ENCODE measurements at places on chromosomes 6 and 20. TPM values are rescaled to one million over a fixed set of nuclear protein-coding genes. Genes with fewer than 3 reads are reported as not detected.

Gene MLN
- not detected for total RNA-seq

Gene FANCE
- total RNA-seq, result 14.7 TPM

Gene STK38
- 25.7 TPM for total RNA-seq

Gene BCKDHB
- total RNA-seq, result 15.2 TPM

Gene TRIM15
- not detected for total RNA-seq

Gene SSTR4
- total RNA-seq, result not detected

Gene CLPSL2
- total RNA-seq, result 0.74 TPM

Gene EPB41L1
- total RNA-seq, result 0.93 TPM

Gene C20orf141
- total RNA-seq, result not detected

Gene PHACTR1
- total RNA-seq, result 0.29 TPM

Gene TMEM217
- 9.6 TPM for total RNA-seq

Gene HLA-DRA
- total RNA-seq, result 2.2 TPM

Gene KCNG1
- total RNA-seq, result not detected

Gene TFAP2A
- total RNA-seq, result not detected

DNA sequence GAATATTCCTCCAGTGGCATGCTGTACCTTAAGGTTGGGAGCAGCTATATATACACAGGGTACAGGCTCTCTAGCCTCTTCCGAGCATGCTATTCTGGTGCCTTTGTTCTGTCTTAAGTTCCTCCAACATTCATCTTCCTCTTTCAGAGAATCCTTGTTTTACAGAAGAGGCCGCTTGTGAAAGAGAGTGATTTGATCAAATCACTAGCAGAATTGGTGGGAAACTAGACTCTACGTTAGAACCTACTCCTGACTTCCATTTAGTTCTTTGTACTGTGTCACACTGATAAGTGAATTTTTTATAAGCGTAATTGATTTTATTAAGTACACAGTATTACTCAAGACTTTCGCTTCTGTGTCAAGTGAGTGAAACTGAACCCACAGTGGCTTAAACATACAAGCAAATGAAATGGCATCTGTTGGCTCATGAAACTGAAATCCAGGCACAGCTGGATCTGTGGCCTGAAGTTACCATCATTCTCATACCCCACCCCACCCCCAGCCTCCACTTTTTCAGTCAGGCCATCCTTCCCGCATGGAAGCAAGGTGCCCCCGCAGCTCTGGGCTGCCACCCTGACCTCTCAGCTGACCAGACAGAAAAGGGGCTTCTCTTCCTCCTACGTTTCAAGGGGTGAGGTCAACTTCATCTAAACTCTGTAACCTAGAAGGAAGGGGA lies 102.3 kb downstream of the RPP40 start:
- DNase-seq, result no peak

GRCh38 chr20:51275181-51275580 lies 252.3 kb upstream of the KCNG1 start:
- DNase-seq, result no peak

- no peak for DNase-seq
These were observed 87.2 kb downstream of the SLX4IP start for GRCh38 chr20:10522328-10522727.

- no peak for DNase-seq
These were observed 5.2 kb downstream of the EBF4 start for GRCh38 chr20:2697768-2698167.

DNA sequence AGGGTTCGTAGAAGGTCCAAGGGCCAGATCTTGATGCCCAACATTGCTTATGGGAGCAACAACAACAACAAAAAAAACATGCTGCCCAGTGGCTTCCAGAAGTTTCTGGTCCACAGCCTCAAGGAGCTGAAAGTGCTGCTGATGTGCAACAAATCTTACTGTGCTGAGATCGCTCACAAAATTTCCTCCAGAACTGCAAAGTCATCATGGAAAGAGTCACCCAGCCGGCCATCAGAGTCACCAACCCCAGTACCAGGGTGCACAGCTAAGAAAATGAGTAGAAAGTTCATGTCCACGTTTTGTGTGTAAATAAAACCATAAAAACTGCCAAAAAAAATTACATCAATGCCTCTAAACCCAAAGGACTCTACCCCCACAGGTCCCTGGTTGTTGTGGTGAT lies 3.8 kb downstream of the HLA-DPB1 start:
- DNase-seq, result no peak

DNA sequence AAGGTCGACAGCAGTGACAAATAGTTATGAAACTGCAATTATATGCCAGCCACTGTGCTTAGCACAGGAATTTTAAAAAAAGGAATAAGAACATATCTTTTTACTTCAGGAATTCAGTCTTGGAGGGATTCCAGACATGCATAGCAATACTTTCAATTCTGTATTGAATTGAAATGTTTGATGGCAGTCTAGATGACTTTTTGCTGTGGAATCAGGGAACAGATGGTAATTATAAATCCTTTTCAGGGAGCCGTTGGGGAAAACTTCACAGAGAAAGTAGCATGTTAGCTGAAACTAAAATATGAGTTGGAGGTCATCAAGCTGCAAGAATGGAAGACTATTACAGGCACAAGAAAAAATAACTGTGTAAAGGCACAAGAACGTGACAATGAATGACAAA lies 74.8 kb downstream of the IMPG1 start:
- no peak for DNase-seq

DNA sequence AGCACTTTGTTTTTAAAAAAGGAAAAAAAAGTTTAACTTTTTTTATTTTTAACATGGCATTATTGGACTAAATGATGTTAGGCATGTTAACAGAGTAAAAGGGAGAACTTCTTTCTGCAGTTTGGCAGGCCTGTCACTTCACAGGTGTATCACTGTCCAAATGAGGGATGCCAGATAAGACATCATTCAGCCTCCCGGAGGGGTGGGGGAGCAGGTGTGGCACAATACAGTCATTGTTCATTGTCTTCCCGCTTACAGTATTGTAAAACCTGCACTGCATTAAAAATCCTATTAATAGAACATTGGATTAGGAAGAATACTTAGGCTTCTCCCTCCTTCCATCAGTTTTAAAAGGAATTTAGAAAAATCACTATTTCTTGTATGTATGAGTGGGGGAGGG lies 80.7 kb downstream of the CARMIL1 start:
- no peak for DNase-seq

- DNase-seq, result no peak
These were observed 75.6 kb downstream of the MMS22L start for GRCh38 chr6:97207383-97207782.

GRCh38 chr6:111784433-111784832 lies 88.8 kb downstream of the FYN start:
- DNase-seq, result no peak

DNA sequence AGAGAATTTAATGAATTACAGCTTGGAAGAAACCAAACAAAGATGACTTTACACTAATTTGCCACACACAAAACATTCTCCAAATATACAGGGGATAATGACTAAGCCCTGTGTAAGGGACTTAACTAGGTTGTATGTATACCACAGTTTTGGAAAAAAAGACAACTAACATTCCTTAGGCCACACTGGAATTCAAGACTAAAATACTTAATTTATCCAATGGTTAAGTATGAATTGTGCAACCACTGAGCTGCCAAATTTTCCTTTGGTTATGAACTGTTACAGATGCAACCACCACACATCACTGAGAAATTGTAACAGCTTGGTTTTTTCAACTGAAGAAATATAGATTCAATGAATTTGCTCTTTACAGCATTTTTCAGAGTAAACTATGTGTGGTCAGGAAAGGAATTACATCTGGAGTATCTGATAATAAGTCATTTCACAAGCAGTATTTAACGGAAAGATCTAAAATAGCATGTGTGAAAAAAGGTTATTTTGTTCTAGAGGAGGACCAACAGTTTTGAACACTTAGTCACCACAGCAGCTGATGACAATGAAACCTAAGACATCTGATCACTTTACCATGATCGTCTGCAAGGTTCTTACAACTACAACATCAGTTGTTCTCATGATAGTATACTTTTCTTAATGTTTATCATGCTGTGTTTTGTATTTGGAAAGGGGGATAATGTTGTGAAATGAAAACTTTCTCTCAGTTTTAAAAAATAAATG lies 318.8 kb downstream of the BCKDHB start:
- DNase-seq, result no peak

- DNase-seq, result no peak
These were observed 140.2 kb upstream of the CARMIL1 start for GRCh38 chr6:25138934-25139415.

DNA sequence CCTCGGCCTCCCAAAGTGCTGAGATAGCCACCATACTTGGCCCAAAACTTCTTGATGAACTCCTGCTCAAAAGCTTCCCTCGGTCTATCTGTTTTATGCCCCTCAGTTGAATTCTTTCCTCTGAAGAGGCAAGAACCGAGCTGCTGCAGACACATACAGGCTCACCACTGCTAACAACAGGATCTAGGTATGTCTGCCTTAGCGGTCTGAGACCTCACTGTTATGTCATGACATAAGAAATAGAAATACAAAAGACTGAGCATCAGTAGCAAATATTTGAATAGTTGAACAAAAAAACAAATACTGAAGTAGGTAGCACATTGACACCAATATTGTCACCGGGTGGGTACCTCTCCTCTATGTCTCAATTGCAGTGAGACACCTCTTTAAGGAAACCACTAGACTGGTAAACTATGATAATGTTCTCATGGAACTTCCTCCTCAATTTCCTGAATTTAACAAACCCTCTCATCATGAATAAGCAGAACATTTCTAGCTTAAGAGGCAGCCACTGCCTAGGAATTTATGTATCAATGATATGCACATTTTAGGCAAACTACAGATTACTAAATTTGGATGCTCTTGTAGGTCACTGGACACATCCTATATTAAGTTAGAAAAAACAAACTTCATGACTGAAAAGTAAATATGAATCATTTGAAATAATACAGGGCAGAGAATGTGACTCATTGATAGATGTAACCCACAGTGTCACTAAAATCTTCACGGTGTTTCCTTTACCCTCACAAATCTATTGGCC lies 9.4 kb upstream of the STXBP5 start:
- DNase-seq, result no peak

- no peak for DNase-seq
These were observed 79.6 kb downstream of the YTHDF1 start for GRCh38 chr20:63136296-63136695.

- no peak for DNase-seq
These were observed 88.3 kb upstream of the TMEM30A start for GRCh38 chr6:75372884-75373283.

DNA sequence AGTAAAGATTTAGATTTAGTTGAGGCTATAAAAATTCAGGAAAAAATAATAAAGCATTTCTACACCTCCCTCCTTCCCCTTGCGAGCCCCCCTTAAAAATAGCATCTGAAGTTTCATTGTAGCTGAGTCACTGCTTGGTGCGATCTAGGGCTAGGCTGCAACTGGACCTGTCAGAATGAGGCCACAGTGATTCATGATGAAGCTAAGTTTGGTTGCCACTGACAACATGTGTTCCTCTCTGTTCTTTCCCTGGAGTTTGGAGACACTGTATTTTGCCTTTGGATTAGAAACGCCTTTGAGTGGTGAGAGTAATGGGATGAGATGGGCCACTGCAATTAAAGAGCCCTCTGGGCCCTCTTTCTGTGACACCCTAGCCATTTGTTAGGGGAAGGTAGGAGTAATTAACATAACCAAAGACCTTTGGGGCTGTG lies 334.1 kb downstream of the NRN1 start:
- no peak for DNase-seq

DNA sequence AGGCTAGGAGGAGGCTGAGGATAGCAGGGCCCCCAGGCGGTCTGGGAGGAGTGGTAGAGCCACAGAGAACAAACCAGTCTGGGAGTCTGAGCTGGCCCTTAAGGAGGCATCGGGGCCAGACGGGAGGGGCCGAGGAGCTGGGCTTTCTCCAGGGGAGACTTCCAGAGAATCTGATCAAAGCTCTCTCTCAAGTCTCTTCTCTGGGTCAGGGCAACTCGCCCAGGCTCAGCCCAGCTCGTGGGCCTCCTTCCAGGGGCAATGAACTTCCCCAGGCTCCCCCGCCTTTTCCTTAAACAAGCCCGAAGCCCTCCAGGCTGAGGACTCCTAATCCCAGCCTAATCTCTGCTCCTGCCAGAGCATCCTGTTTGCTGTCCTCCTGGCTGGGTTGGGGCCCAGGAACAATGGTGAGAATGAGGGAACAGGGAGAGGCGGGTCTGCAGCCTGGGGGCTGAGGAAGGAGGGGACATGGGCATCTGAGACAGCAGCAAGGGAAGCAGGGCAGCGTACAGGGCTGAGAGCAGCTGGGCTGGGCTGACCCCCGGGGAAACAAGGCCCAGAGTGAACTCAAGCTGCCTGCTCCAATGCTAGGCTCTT lies 173.6 kb downstream of the ANKRD60 start:
- no peak for DNase-seq

DNA sequence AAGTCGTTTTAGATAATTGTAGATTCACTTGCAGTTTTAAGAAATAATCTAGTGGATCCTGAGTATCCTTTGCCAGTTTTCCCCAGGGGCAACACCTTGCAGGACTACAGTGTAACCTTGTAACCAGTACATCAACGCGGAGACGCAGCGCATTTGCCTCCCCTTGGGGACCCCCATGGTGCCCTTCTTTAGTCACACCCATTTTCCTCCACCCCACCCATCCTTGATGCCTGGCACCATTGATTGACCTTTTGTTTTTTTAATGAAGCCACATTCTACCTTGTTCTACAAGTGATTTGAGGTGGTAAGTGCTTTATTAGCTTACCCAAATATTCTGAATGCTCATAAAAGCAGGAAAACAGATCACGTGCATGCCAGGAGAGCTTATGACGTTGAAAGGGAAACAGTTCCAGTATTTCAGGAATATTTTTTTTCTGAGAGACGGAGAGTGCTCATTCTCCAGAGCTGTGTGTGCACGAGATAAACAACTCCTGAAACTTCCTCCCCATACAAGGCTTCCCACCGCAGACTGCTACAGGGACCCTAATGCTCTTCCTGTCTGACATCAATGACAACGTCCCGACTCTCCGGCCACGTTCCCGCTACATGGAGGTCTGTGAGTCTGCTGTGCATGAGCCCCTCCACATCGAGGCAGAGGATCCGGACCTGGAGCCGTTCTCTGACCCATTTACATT lies 35.7 kb downstream of the CDH26 start:
- no peak for DNase-seq

GRCh38 chr6:119446609-119447008 lies 97.0 kb upstream of the MAN1A1 start:
- DNase-seq, result no peak

- DNase-seq, result no peak
These were observed 3.4 kb upstream of the RPS6KA2 start for GRCh38 chr6:166630462-166630861.

DNA sequence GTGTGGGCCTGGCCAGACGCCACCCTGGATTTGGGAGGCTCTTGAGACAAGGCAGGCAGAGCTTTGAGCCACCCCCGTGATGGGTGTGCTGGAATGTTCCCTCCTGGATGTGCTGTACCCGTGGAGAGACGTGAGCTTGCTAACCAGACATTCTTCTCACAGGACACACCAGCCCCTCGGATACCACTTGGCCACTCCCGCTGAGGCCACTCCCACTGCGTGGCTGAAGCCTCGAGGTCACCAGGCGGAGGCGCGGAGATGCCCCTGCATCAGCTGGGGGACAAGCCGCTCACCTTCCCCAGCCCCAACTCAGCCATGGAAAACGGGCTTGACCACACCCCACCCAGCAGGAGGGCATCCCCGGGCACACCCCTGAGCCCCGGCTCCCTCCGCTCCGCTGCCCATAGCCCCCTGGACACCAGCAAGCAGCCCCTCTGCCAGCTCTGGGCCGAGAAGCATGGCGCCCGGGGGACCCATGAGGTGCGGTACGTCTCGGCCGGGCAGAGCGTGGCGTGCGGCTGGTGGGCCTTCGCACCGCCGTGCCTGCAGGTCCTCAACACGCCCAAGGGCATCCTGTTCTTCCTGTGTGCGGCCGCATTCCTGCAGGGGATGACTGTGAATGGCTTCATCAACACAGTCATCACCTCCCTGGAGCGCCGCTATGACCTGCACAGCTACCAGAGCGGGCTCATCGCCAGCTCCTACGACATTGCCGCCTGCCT lies 14.1 kb downstream of the SLCO4A1 start:
- DNase-seq, result no peak

GRCh38 chr6:16322666-16323312 lies 84.4 kb downstream of the GMPR start:
- DNase-seq, result peak; percentile 83
